Uterus (tissue), 4 donors: ENCODE measurements at places on chromosomes 5 and 9. TPM values are rescaled to one million over a fixed set of nuclear protein-coding genes. Genes with fewer than 3 reads are reported as not detected.
A peak's percentile ranks its signal among the peaks of the same experiment; 100 is the strongest.

The TPPP gene
- 0.29 TPM for total RNA-seq

- no peaks in the 10 kb centered on the region for H3K4me1 ChIP-seq
- no peaks in the 10 kb centered on the region for H3K27me3 ChIP-seq
- no peak overlapping the region for H3K4me3 ChIP-seq
- no peak overlapping the region for H3K27ac ChIP-seq
- no peak for DNase-seq
- no peaks in the 10 kb centered on the region for H3K36me3 ChIP-seq
Measured at GRCh38 chr5:55591686-55592085, 56.9 kb upstream of the PLPP1 start.

- H3K36me3 ChIP-seq, result no peaks in the 10 kb centered on the region
- no peaks in the 10 kb centered on the region for H3K4me1 ChIP-seq
- no peak overlapping the region for H3K4me3 ChIP-seq
- no peaks in the 10 kb centered on the region for H3K27me3 ChIP-seq
- no peak for DNase-seq
- H3K27ac ChIP-seq, result no peak overlapping the region
Measured at GRCh38 chr9:38467404-38467803, 43.1 kb upstream of the IGFBPL1 start.

DNA sequence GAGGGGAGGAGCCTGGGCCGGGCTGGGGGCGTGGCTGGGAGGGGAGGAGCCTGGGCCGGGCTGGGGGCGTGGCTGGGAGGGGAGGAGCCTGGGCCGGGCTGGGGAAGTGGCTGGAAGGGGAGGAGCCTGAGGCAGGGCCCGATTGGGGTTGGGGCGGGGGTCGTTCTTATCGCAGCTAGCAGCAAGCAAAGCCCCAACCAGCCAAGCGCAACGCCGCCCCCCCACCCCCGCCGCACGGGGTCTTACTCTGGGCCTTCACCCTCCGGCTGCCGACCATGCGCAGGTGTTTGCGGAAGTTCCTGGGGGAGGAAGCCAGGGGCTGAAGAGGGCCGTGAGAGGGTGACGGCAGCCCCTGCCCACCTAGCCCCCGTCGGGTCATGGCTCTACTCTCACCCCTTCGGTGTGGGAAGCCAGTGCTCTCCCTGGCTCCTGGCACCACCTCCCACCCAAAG is 5.0 kb downstream of the NSMF start:
- no peaks in the 10 kb centered on the region for H3K27me3 ChIP-seq
- peak overlapping the region; percentile 28 for H3K27ac ChIP-seq
- no peaks in the 10 kb centered on the region for H3K36me3 ChIP-seq
- peak overlapping the region; percentile 45 for H3K4me3 ChIP-seq

GRCh38 chr9:118929287-118929686 is 439.9 kb downstream of the BRINP1 start:
- no peaks in the 10 kb centered on the region for H3K27me3 ChIP-seq
- H3K27ac ChIP-seq, result no peak overlapping the region
- no peak for DNase-seq
- no peak overlapping the region for H3K4me3 ChIP-seq

DNA sequence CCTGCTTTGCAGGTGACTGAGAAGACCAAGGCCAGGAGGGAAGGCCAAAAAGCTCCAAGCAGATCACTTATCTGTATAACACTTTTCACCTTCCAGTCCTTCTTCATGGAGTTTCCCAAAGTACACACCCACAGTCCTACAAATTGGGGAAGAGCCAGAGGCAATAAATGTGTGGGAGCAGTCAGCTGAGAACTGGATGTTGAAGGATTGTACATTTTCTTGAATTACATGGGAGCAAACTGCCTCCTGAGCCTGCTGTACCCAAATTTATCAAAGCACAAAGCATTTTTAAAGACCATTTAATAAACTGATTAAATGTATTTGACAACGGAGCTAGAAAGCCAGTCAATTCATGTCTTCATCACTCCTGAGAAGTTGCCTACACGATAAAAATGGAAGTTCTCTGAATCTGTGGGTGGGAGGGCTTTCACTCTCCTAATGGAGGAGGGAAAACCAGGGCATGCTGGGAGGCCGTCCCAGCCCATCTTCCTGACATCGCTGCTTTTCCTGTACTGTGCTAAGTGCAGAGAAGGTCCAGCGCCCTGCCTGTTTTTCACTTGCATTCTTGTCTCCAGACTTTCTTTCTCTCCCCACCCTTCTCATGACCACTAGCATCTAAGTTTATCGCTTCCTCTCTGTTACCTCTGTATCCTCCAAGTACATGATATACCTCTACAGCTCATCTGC is 79.0 kb downstream of the KCNIP1 start:
- no peak overlapping the region for H3K4me3 ChIP-seq
- no peaks in the 10 kb centered on the region for H3K36me3 ChIP-seq
- no peak for DNase-seq
- H3K4me1 ChIP-seq, result no peaks in the 10 kb centered on the region
- no peak overlapping the region for H3K27ac ChIP-seq
- no peaks in the 10 kb centered on the region for H3K27me3 ChIP-seq
